ENCODE measurements at places on chromosomes 6 and 20.

- DNase-seq, result no peak
Observed at GRCh38 chr20:2365091-2365490, 15.6 kb upstream of the TGM6 start.

GRCh38 chr6:66699385-66699784 is 992.4 kb upstream of the EYS start:
- DNase-seq, result no peak

- DNase-seq, result no peak
Observed at GRCh38 chr6:142381845-142382378, 80.1 kb downstream of the ADGRG6 start.

- no peak for DNase-seq
Observed at GRCh38 chr6:157240059-157240959, 83.0 kb downstream of the TMEM242 start.

GRCh38 chr6:84227044-84227433 is 404 bp downstream of the CEP162 start:
- DNase-seq, result no peak

GRCh38 chr6:166627875-166628801 is 1.1 kb upstream of the RPS6KA2 start:
- peak; percentile 95 for DNase-seq

DNA sequence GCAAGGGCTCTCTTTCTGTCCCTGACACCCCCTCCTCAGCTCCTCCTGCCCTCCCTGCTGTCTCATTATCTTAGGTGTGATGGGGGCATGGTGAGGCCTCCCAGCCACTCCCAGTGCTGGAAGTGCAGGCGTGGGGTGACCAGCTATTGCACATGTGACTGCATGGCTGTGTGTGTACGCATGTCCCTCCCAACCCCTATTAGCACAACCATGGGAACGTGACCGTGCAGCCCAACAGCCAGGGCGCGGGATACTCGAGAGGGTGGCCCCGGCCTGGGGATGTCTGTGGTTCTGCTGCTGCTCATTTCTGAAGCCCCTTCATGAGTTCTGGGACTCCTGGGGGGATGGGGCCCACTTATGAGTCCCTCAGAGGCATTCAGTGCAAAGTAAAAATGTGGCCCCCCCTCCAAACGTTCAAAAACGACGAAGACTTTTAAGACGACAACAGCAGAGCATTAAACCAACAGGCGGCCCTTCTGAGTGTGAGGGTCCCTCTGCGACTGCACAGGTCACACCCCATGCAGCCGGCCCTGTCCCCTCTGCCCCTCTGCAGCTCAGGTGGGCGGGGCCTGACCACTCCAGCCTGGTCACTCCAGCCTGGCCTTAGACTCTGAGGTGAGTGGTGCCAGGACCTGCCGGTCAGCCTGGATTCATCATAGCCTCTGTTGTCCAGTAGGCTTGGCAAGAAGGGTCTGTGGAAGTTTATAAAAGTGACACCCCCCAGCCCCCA is 51.1 kb downstream of the RBM38 start:
- DNase-seq, result no peak

DNA sequence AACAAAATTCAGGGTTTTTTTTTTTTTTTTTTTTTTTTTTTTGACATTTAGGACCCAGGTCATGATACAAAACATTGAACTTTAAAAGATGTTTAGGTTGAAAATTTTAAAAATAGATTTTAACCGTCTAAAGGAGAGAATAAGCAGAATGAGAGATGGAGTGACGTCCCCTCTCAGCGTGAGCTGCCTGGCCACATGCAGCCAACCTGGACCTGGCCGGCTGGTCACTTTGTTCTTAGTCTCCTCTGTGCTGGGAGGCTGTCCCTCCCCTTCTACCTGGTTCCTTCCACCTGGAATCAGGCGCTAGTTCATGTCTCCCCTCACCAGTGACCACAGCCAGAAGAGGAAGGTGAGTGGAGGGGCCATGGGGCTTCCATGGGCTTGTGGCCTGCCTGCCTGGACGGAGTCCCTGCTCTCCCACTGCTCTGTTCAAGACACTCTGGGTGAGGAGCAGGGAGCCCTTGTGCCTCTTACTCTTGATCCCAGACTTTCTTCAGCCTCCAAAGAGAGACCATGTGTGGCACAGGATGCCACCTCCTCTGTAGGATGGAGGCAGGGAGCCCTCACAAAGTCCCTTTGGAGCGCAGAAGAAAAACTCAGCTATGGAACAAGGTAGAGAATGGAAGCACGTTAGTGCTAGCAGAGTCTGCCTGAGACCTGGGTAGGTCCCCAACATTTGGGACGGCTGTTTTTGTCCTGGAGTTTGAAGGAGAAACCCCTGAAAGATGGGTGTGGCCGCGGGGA is 31.7 kb downstream of the IRF4 start:
- no peak for DNase-seq

- no peak for DNase-seq
Observed at GRCh38 chr6:166802401-166802800, 153.9 kb downstream of the RNASET2 start.

GRCh38 chr6:110326609-110327008 is 31.5 kb downstream of the METTL24 start:
- DNase-seq, result no peak

GRCh38 chr6:126773112-126773805 is 345.2 kb upstream of the RSPO3 start:
- peak; percentile 23 for DNase-seq

DNA sequence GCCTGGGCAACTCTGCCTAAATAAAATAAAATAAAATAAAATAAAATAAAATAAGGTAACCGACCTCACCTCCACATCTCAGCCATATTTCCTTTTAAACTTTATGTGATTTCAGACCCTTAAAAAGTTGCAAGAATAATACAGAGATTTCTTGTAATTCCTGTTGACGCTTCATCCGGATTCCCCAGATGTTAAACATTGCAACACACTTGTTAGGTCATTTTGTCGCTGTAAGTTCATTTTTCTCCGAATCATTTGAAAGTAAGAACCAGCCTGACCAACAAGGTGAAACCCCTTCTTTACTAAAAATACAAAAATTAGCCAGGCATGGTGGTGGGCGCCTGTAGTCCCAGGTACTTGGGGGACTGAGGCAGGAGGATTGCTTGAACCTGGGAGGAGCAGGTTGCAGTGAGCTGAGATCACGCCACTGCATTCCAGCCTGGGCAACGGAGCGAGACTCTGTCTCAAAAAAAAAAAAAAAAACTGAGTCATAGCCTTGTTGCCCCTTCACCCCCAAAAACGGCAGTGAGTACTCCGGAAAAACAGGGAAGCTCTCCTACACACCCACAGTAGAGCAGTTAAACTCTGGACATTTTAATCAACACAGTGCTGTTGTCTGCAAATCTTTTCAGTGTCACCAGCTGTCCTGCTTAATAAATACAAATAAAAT is 5.9 kb downstream of the PYGB start:
- DNase-seq, result no peak

GRCh38 chr20:17431621-17432364 is 99.4 kb downstream of the BFSP1 start:
- peak; percentile 84 for DNase-seq

DNA sequence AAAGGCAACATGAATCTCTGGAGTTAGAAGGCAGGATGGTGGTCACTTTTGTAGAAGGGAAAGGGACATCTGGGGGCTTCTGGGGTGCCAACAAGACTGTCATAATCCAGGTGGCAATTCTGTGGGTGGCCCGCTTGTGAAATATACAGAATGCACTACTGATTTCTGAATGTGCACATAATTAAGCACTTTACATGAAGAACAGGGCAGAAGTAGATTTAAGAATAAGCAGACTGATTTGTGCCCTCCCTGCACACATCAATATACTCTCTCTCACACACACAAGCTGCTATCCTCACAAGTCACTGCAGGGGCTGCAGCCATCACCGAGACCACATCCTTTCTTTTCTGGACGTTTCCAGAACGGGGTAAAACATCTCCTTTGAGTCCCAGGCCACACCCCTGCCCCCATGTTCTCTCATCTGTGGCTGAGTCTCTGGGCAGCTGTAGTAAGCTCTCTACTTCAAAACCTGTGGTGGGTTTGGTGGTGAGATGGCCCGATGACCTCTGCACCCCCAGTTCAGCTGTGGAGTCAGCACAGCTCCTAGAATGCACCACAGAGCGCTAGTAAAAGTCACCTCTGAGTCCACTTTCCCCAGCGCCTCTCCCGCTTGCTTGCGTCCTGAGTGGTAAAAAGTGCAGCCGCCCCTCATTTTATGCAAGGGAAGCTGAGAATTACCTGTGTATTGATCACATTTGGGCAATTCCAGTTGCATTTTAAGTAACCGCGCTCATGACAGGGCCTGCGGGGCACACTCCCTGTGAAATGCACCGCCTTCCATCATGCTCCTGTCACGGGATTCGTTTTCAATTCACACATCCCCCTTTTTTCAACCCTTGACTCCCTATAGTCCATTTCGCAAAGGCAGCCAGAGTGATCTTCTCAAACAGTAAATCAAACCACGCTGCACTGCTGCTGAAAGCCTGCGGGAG is 115.5 kb downstream of the NFATC2 start:
- DNase-seq, result no peak

All from retina (tissue), 1 donor.